ENCODE measurements at places on chromosomes 3 and 15. TPM values are rescaled to one million over a fixed set of nuclear protein-coding genes. Genes with fewer than 3 reads are reported as not detected.

Gene CAND2
- total RNA-seq, result 0.19 TPM

DNA sequence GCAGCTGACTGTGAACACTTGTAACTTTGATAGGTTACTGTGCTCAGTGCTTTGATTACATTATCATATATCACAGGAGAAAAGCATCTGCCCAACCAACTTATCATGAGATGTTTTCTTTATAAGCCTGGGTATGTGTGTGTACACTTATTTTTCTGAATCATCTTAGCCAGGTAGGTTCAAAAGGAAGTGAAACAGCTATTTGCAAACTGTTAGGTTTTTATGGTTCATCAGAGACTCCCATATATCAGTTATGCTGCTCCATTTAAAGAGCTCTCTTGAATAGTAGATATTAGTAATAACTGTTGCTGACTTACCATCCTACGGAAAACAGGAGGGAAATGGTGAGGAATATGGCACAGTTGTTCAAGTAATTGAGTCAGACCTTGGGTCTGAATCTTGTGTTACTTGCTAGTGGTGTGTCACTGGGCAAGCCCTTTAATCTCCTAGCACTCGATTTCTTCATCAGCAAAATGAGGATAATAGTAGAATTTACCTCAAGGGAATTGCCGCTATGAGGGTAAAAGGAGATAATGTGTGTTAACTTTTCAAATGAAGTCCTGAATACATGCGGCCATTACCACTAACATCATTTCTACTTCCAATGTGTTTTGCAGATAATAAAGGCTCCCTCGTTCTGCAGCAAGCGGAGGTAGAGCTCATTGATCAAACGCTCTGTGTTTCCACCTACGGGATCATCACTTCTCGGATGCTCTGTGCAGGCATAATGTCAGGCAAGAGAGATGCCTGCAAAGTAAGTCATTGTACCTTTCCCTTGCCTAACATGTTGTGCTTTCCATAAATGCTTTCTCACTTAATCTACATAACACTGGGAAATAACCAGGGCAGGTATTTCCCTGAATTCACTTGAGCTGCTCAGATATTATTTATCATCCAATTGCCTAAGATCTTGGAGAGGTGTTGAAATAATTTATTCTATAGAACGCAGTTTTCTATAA is 7.8 kb upstream of the C3orf52 start:
- no peak for ATAC-seq

GRCh38 chr15:99303907-99304306 is 52.6 kb downstream of the LRRC28 start:
- ATAC-seq, result no peak

Gene ERICH6
- not detected for total RNA-seq

DNA sequence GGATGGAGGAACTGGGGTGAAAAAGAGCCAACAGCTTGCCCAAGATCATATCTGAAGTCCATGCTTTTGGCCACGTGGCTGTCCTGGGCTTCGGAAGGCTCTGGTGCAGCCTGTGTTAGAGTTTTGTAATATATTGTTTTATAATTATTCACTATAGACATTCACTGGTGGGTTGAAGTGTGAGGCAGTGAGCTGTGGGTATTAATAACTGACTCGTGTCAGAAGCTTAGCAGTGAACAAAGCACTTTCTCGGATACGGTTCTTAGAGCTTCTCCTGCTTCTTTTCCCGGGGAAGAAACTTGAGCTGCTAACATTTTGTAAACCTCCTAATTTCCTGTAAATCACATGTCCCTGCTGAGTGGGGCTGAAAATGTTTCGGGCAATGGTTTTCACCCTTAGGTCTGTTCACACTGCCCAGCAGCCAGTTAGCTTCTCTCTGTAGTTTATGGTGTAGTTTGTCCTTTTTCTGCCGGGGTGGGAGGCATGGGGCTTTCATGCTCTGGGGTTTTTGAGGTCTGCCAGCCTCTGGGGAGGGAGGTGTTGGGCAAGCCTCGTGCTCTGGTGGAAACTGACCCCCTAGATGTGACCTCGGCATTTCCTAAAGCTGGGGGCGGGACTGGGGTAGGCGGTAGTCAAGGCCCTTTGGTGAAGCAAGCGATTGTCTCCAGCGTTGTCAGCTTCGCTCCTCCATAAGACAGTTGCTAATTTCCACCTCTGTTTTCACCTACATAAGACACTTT is 1.7 kb downstream of the MRAS start:
- no peak for ATAC-seq

Gene SNTN
- not detected for total RNA-seq

GRCh38 chr3:34364335-34364734 is 565.9 kb downstream of the PDCD6IP start:
- no peak for ATAC-seq

DNA sequence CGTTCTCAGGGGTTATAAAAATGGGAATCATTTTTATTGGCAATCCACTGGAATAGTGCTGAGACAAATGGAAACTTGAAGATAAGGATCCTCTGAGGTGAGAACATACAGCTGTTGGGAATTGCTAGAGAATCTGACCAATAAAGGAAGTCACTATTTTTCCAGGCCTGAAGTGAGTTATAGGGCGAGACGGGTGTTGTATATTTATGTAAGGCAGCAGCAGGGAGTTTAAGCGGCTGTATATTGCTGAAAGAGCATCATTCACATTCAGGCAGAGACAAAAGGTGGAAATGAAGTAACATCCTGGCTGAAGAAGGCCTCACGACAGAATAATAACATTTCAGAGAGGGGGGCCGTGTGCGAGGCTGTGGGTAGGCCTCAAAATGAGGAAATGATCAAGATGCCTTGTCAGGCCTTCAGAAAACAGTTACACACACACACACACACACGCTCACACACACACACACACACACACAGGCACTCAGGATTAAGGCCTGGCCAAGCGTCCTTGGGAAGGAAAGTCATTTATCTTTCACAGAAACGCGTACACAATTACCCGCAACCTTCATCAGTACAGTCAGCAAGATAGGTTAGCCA is 964.9 kb upstream of the NR2F2 start:
- no peak for ATAC-seq

DNA sequence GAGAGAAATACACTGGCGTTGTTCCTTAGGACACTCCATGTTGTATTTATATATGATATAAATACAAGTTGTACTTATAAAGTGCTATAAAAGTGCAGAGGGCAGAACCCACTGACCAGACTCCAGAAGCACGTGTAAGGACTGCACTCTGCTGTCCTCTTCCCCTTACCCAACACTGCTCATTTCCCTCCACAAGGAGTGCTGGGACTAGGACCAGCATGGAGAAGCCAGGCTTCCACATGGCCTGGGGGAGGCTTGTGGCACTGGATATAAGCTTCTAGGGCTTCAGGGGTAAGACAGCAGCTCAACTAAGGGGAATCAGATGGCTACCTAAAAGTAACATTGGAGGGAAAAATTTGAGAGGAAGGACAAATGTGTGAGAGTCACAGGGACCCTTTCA is 556.9 kb downstream of the IGSF11 start:
- no peak for ATAC-seq

DNA sequence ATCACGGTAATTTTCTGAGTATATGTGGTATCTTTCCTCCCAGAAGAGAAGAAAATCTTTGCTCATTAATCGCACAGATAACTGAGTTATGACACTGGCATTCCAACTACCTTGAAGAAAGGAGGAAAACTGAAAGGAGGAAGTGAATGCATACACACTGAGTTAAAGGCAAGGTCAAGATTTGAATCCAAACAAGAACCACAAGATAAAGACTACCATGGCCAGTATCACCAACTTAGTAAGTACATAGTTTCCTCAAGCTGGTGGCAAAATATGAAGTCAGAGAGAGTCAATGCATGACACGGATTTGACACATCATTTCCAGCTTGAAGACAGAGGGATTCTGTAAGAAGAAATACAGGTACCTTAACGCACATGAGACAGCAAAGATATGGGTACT is 287.5 kb downstream of the ULK4 start:
- ATAC-seq, result no peak

GRCh38 chr3:101932326-101933068 is 83.2 kb downstream of the NFKBIZ start:
- no peak for ATAC-seq

Gene NANOGP8
- not detected for total RNA-seq

DNA sequence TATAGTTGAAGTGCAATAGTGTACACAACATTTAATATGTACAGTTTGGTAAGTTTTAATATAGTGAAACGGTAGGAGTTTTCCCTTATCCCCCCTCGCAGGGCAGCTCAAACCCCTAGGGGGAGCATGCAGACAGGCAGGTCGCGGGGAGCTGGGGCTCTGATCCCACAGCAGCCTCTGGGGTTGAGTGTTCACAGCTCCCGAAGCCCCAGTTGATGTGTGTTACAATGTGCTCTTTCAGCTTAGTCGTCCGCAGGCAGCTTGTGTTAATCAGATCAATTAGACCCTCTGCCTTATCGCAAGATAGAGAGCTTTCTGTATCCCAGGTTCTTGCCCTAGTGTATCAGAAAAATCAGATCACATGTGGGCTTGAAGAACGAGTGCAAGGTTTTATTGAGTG is 143.1 kb upstream of the CHRNA7 start:
- no peak for ATAC-seq

Gene AGBL1
- total RNA-seq, result not detected

- ATAC-seq, result no peak
These were observed 88.7 kb downstream of the ANKRD28 start for GRCh38 chr3:15708882-15709677.

Gene C3orf20
- 0.16 TPM for total RNA-seq

DNA sequence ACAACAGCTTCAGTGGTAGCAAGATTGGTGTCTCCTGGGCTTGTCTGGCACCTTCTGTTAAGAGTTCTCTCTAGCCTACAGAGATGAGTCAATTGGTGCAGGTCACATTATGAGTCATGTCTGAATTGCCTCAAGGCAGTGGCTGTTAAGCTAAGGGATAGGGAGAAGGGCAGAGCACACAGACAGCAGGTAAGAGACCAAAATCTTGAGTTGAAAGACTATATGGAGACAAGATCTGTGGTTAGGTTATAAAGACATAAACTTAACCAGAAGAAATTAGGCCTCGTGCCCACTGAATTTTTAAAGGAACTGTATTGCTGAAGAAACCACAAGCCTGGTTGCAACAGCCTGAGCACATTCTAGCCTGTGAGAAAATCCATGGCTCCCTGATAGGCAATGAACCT is 19.2 kb upstream of the KPNA1 start:
- ATAC-seq, result peak; percentile 100

Gene CRTAP
- 60.7 TPM for total RNA-seq

DNA sequence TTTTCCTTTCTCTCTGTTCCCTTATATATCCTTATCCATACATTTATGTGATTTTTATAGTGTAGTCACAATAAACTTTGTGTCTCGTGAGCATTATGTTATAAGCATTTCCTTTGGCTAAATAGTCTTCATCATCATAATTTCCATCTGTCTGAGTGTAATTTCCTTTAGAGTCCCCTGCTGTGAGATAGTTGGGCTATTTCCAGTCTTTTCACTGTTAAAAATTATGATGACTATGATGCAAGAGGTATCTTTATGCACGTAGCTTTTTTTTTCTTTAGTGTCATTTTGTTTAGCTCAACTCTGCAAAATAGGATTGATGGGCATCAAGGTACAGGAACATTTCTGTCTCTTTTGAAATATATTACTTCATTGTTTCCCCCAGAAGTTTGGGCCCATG is 26.9 kb upstream of the CA12 start:
- ATAC-seq, result no peak

DNA sequence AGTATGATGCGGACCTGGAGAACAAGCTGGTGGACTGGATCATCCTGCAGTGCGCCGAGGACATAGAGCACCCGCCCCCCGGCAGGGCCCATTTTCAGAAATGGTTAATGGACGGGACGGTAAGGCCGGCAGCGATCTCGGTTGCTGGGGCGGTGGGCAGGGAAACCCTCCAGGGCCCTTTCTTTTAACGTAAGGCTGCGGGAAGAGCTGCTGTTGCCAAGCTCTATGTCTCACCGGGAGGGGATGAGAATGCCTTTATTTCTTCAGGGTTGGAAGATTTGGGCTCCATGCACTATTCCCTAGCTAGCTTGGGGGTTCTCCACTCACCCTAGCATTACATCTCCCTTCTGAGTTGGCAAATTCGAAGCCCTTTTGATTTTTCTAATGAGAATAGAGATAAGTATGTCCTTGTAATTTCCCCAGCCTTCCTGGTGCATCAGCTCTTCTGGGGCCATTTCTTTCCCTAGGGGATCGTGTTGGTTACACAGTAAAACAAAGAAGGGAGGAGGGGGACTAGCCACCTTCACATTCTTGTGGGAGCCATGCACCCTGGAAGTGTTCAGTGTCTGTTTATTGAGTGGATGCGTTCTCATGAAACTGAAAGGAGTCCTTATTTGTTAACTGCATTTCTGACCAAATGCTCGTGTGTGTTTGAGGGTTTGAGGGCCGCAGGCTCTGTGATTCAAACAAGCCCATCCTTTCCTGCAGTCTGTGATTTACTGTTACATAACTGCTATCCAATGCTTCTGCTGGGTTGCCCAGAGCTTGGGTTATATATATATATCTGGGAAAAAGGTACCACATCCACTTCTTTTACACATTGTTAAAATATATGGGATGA is 982 bp downstream of the TAGLN3 start:
- no peak for ATAC-seq

Measured in activated T-helper 17 cell treated with anti-CD3 and anti-CD28 coated beads, Interleukin-2, amount 50 U/mL, for 72 hours (primary cell).